ENCODE measurements at places on chromosomes 5 and 9.

- no peak for DNase-seq
Observed at GRCh38 chr5:38509185-38509584, 47.3 kb downstream of the LIFR start.

GRCh38 chr9:131045300-131046092, 36.5 kb downstream of the LAMC3 start:
- DNase-seq: no peak

DNA sequence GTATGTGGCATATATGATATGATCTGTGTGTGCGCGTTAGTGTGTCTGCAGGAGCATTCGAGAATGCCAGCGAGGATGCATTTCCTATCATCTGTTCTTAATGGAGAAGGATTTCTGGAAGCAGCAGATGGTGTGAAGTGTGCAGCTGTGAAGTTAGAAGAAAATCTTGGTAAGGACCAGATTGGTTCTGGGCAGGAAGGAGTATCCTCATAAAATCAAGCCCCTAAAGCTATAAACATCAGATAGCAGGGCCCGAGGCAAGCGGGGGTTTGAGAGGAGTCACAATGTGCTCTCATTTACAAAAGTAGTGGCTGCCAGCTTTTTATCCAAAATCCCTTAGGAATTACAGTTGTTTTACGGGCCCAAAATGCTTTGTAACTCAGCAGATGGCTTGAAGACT, 40.0 kb downstream of the DAPK1 start:
- DNase-seq: no peak

DNA sequence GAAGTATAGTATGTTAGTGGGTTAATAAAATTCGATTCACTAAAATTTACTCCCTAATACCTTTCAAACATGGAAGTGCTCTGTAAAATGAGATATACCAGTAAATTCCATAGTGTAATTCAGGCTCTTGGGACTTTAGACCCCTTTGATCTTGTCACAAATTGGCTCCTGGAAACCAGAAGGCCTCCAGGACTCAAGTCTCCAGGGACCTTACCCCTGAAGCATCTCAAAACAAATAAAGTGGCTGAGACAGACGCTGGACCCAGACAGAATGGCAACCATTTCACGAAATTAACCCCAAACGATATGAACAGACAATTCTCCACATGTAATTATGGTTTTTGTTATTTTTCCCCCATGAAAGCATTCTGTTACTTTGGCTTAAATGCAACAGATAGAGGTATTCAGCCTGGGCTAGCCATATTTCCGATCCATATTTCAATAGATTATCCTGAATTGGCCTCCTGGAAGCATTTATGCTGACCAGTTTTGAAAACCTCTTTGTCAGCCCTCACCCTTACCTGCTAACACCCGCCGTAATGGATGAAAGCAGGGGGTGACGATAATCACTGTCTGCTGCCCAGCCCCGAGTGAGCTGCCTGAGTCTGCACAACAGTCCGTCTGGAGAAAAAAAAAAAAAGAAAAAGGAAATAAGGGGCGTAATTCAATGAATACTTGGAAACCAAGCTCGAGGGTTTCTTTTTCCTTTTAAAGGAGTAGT, 34.1 kb upstream of the EFNA5 start:
- DNase-seq: no peak

DNA sequence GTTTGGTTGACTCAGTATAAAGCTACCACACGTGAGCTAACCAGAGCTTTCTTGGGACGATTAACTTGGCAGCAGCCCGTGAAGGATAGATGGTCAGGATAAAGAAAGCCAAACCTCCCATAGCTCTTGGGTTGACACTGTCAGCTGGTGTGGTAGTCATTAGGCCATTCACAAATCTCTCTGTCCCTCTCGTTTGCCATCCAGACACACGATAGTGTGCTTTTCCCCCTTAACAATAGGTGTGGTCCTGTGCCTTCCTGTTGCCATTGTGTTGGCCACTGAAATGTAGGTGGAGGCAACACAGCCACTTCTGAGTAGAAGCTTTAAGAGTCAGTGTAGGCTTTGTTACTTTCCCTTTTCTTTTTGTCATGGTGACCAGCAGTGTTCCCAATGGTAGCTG, 11.7 kb downstream of the OR13J1 start:
- DNase-seq: no peak

- DNase-seq: no peak
Observed at GRCh38 chr5:98570661-98571191, 202.7 kb upstream of the RGMB start.

DNA sequence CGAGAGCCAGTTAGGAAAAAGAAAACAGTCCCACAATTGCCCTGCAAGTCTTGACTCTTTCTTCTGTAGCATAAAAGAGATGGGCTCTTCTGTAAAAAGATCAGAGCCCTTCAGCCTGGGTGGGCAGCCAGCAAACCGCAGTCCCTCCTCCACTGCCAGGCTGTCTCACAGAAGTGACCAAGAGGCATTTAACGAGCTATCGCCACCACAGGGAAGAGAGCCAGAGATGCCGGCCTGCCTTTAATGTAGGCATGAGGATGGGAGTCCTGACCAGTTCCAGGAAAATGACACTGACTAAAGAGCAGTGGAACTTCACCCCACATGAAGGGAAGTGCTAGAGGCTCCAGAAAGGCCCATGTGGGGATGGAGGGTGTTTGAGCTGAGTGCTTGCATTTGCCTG, 264.6 kb downstream of the NDUFS4 start:
- DNase-seq: no peak

- no peak for DNase-seq
Observed at GRCh38 chr5:170554521-170555267, 50.9 kb downstream of the KCNIP1 start.

DNA sequence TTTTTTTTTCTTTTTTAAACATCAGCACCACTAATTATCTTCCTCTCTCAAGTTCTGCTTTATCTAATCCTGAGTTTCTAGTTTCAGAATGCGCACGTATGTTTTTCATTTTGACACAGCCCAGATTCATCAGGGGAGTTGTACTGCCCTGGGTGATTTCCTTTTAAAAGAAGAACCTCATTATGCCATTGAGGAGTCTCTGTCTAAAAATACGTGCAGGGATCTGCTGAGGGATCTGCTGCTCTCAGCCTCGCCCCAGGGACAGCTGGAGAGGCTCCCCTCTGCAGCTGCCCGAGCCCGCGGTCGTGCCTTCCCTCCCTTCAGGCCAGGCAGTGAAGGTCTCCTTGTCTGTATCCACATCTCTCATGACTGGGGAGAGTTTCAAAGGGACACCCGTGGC, 273.1 kb downstream of the ARHGEF28 start:
- peak; percentile 89 for DNase-seq

DNA sequence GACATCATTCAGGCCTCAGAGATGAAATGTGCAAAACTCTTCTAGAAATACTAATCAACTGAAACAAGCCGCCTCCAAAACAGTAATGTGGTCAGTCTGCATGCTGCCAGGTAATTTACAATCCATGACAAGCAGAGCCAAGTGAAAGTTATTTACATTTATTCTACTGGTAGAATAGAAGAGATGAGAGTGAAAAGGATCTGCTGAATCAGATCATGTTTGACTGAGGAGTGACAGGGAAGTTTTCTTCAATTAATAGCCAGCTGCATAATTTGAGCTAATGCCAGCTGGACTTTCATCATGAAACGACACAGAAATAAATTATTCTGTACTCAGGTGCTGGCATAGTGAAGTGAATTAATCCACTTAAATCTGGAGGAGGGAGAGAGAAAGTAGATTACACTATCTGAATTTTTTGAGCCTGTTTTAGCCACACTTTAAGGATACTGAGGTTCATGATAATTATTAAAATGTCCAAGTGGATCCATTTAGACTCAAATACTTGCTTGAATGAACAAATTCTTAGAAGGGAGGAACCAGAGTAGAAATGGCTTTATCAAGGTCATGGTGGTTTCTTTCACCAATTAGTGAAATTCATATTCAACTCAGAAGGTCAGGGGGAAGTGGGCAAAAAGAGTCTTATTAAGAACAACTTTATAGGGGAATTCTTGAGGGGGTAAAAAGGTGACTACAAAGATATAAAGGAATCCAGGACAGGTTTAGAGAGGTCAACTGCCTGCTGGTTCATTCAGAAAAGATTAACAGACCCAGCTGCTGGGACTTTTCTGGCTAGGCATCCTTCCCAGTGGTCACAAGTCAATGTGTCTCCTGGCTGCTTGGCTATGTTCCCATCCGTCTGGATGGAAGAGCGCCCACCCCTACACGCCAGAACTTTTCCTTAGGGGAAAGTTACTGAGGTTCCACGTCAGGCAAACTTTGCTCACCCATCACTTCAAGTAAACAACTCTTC, 350.4 kb downstream of the PDE4D start:
- DNase-seq: no peak

Data from MV-4-11 (cell line).